Anterior cingulate cortex (tissue), 58 donors: ENCODE measurements at places on chromosomes 6 and 20.

GRCh38 chr20:19889011-19889953 lies 127.9 kb upstream of the NAA20 start:
- DNase-seq = peak; percentile 41

- no peak for DNase-seq
These were observed 7.0 kb upstream of the DACT2 start for GRCh38 chr6:168326294-168327261.

DNA sequence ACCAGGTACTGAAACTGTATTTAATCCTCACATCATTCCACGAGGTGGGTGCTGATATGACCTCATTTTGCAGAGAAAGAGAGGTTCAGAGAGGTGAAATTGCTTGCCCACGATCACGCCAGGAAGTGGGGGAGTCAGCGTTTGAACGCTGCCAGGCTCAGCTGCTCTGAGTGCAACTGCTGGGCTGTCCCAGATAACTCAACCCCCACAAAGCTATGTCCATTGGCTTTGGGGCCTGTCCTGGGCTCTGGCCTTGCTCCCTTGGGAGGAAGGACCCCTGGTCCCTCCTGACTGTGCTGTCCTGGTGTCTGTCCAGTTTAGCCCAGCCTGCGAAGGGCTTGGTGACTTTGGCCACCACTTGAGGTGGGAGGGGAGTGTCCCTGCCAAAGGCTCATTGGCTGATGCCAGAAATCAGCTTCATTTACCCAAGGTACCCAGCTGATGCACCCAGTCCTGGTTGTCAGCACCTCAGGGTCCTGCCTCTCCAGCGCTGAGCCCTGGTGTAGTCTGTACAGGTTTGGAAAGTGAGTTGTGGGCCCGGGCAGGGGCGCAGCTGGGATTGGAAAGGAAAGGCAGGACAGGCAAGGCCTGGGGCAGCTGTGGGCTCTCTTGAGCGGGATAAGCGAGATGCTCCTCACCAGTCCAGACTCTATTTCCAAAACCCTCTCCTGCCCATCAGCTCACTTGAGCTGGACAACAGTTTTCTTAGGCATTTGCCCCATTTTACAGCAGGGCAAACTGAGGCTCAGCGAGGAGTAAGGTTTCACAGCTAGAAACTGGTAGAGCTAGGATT lies 38.5 kb downstream of the SUN5 start:
- DNase-seq = no peak

GRCh38 chr6:36906539-36907325 lies 21.0 kb downstream of the C6orf89 start:
- no peak for DNase-seq

- no peak for DNase-seq
These were observed 86.8 kb downstream of the ZFP64 start for GRCh38 chr20:52104546-52105441.

- no peak for DNase-seq
These were observed 414 bp downstream of the SIM1 start for GRCh38 chr6:100464162-100464851.

GRCh38 chr20:8656335-8656734 lies 412.6 kb upstream of the PLCB4 start:
- DNase-seq = no peak

DNA sequence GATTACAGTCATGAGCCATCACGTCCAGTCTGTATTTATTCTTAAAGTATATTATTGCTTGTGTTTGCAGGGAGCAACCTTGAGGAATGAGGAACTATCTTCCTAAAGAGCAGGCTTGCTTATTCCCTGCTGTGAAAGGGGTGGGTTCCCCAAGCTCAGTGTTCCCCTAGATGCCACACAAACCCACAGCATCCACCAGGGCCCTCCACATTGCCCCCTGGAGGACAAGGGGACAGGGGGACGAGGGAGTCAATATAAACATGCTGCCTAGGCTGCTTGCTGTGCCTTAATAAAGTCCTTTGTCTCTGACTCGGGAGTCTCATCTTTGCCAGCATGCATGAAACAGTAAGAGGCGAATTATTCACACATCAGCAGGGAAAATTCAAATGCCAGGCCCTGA lies 8.0 kb upstream of the IDH3B start:
- DNase-seq = no peak

- DNase-seq = no peak
These were observed 258.1 kb downstream of the UTRN start for GRCh38 chr6:144543006-144543871.

DNA sequence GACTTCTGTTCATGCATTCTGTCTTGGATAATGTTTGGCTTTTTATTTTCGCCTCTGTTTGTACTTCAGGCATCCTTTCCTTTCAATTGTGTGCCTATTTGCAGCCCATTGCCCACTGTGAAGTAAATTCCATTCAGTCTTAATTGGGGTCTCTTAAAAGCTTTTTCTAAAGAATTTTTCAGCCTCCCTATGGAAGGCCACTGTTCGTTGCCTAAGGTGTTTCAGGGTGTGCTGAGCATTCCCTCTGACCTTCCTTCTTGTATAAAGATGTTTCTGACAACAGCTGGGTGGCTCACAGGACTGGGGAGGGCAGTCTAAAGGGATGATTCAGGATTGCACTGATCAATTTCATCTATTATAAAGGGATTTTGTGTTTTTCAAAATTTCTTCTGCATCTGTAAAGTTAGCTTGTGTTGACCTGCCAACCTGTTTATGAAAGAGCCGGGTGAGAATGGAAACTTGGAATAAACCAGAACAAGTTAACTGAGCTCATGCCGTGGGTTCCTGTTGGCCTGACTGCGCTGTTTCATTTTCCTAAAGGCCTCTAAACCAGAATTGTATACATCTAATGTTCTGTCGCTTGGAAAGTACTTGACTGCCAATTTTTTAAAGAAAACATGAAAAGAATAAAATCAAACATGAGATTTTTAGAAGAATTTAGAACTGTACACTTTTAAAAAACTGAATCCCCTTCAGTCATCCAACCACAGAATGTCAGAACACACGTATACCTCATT lies 14.3 kb downstream of the PHACTR2 start:
- no peak for DNase-seq

- no peak for DNase-seq
These were observed 315.2 kb upstream of the SULF2 start for GRCh38 chr20:48100483-48100882.

DNA sequence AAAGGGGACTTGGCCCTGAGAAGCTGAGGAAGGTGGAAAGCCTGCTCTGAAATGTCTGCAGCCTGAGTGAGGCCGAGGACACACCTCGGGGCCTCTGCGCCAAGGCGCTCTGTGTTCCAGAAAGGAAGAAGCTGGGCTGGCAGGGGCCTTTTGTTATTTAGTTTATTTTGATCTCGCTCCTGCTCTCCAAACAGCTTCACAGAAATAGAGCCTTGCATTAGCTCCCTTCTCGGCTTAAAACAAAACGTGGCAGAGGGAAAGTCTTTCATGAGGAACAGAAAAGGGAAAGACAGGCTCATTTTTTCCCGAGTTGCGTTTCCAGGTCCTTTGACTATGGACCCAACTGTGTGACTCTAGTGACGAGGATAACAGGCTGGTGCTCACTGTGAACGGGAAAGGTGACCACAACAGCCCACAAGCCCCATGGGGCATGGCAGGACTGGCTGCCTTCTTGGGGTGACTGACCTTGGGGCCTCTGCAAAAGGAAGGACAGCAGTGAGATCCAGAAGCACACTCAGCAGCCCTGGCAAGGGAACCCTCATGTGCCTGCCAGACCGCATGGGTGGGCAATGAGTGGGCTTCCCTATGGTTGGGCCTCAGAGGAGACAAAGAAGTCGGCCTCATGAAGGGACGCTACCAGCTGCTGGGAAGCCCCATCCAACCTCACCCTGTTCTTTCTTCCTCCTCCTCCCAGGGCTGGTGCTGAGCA lies 18.7 kb downstream of the LEMD2 start:
- DNase-seq = no peak

GRCh38 chr20:36384022-36384619 lies 78.0 kb downstream of the DLGAP4 start:
- DNase-seq = no peak

DNA sequence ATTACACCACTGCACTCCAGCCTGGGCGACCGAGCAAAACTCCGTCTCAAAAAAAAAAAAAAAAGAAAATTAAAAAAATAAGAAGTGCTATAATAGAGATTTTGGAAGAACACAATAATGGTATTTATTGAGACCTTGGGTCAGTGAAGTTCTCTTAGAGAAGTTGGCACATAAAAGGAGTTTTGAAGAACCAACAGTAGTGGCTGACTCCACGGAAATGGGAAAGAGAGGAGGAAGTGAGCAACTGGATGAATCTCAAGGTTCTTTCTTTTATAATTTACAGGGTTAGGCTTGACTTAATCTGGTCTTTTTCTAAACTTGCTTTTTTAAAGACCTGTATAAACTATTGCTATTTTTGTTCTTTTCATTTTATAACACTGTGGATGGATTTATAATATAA lies 52.8 kb downstream of the TOMM6 start:
- DNase-seq = no peak

- no peak for DNase-seq
These were observed 44.5 kb upstream of the LAMA4 start for GRCh38 chr6:112298816-112299281.

DNA sequence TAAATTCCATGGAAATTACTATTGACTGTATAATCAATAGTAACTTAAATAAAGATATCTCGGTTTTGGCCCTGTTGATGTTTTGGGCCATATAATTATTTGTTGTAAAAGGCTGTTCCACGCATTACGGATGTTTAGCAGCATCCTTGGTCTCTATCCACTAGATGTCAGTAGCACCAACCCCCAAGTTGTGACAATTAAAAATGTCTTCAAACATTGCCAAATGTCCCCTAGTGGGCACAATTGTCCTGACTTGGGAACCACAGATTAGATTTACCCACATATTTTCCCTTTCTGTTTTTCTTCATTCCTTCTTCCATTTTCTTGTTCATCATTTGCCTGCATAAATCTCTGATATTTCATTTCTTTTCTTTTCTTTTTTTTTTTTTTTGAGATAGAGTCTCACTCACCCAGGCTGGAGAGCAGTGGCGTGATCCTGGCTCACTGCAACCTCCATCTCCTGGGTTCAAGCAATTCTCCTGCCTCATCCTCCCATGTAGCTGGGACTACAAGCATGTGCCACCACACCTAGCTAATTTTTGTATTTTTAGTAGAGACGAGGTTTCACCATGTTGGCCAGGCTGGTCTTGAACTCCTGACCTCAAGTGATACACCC lies 13.6 kb upstream of the WFDC8 start:
- no peak for DNase-seq

DNA sequence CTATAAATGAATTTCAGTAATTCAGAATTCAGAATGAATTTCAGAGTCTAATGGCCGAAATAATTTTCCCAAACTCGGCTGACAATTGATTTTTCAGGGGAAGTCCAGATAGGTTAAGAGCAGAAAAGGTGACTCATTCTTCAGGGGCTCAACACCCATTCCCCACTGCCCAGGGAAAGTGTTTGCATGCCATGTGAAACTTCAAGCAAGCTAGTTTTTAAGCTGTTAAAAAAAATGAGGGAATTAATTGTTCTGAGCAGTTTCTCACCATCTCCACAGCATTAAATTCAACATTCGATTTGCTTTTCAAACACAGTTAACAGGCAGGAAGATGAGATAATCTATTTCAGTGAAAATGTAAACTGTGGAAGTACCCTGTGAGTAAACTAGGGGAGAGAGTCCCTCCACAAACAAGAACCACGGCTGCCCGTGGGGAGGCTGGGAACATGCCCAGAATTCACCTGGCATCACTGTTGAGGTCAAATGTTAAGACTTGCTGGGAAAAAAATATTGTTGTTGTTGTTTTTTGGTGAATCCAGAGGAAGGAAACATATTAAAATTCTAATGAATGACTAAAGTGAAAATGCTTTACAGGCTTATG lies 650.8 kb upstream of the AGPAT4 start:
- DNase-seq = no peak

GRCh38 chr20:44418069-44418905 lies 57.4 kb upstream of the TTPAL start:
- no peak for DNase-seq

GRCh38 chr6:106997392-106998158 lies 23.0 kb upstream of the CD24 start:
- DNase-seq = no peak

DNA sequence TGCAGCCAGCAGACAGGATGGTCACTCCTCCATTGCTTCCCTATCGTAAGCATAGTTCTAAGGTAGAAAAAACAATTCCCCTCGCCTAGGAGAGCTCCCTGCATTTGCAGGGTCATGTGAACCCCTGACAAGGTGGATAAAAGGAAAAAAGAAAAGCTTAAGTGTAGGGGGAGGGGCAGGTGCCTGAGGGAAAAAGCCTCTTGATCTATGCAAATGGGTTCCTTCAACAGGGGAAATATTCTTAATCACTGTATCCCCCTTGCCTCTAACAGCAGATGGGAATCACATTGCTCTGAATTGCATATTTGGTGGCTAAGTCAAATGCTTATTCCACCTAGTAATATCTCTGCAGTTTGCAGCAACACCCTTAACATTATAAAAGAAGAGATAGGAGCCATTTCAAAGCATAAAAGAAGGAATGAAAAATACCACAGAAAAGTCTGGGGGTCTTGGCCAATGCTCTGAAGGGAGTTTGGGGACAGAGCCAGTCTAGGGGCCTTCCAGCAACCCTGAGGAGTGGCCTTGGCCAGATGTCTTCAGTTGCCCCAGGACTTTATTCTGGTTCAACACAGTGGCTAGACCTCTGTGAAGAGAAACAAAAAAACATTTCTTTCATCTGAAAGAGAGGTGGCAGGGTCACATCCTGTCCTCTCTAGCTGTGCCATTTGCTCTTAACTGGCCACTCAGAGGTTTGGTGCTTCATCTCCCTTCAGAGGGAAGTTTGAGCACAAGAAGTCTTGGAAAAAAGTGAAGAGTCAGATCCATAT lies 660.4 kb upstream of the GJE1 start:
- DNase-seq = no peak

DNA sequence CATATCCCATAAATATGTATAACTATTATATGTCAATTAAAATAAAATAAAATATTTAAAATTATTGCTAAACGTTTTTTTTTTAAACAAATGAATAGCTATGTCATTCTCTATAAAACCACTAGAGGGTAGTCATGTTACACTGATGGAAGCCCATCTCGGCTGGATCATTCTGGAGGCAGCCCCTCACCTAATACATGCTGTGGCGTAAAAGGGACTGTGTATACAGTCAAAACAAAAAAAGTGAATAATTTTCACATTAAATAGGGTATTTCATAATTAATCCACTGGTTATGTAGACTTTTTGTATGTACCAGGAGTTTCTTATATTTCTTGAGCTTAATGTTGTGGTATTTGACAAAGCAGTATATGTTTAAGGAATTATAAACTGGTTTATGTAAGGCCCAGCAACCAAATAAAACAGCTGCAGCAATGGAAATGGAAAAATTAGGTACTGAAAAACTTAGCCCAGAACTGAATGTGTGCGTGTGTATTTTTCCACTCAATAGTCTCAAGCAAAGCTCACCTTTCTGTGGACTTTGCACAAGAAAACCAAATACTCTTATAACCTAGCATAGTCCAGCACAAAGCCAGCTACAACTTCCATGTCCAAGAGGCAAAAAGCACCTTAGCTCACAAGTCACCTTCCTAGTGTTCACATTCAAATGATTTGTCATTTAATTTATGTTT lies 81.7 kb downstream of the COL9A1 start:
- no peak for DNase-seq
